ENCODE measurements at places on chromosomes 5 and 9. TPM values are rescaled to one million over a fixed set of nuclear protein-coding genes. Genes with fewer than 3 reads are reported as not detected.
A peak's percentile ranks its signal among the peaks of the same experiment; 100 is the strongest.

Gene FAM163B
- not detected for total RNA-seq

- no peak for DNase-seq
- peaks cover 10% of the 10 kb centered on the region for H3K4me1 ChIP-seq
- no peak overlapping the region for H3K4me3 ChIP-seq
- H3K27me3 ChIP-seq = no peaks in the 10 kb centered on the region
Measured at GRCh38 chr9:123867034-123867433, 62.9 kb downstream of the DENND1A start.

- peak; percentile 51 for DNase-seq
- peaks cover 7% of the 10 kb centered on the region for H3K4me1 ChIP-seq
- no peak within 1 kb of the TSS for H3K27ac ChIP-seq
- H3K36me3 ChIP-seq = no peaks in the 10 kb centered on the region
Measured at GRCh38 chr9:114078021-114078780, at the start of gene AMBP. AMBP (minus strand) TSS chr9:114078300; CDS start chr9:114078209, 91 bp downstream.

DNA sequence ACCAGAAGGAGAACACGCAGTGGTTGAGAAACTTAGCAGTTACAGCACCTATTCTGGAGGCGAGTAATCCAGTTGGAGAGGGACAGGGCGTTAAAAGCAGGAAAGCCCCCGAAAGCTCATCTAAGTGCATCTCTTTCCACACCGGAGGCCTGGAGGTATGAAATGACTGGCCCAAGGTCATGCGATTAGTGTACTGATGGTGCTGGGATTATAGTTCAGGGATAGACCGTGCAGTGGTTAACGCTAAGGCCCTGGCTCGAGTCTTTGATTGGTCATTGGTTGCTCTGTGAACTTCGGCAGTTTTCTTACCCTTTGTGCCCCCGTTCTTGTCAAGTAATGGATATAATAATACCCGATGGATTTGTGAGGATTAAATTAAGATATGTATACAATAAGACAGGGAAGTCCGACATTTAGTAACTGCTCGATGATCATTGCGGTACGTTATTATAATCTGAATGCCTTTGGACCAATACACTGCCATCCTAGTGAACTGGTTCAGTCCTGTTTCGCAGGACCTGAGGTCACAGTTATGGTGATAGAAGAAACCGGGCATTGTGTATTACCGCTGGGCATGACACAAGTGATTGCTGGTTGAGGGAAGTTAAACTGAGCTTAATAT lies 960 bp downstream of the CANX start:
- H3K36me3 ChIP-seq = peaks cover 12% of the 10 kb centered on the region
- no peaks in the 10 kb centered on the region for H3K27me3 ChIP-seq
- peaks cover 43% of the 10 kb centered on the region for H3K4me1 ChIP-seq
- peak overlapping the region; percentile 99 for H3K27ac ChIP-seq
- peak overlapping the region; percentile 92 for H3K4me3 ChIP-seq

All from suprapubic skin (tissue), 4 donors.